ENCODE measurements at places on chromosomes 12 and 14.

DNA sequence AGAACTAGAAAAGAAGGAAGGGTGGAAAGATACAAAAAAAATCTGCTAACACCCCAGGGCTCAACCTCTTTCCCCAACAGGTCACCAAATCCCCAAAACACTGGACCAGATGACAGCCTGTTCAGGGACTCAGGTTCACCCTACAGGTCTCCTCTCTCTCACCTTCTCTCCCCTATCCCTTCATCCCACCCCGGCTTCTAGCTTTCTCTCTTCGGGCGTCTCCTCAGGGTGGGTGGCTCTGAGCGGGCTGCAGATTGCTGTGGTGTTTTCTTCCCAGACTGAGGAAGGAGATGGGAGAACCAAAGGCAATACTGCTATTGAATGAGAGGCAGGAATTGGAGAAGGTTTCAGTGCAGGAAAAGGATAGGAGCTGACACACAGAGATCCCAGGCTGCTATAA lies 39.3 kb downstream of the ANO2 start:
- no peak for DNase-seq

DNA sequence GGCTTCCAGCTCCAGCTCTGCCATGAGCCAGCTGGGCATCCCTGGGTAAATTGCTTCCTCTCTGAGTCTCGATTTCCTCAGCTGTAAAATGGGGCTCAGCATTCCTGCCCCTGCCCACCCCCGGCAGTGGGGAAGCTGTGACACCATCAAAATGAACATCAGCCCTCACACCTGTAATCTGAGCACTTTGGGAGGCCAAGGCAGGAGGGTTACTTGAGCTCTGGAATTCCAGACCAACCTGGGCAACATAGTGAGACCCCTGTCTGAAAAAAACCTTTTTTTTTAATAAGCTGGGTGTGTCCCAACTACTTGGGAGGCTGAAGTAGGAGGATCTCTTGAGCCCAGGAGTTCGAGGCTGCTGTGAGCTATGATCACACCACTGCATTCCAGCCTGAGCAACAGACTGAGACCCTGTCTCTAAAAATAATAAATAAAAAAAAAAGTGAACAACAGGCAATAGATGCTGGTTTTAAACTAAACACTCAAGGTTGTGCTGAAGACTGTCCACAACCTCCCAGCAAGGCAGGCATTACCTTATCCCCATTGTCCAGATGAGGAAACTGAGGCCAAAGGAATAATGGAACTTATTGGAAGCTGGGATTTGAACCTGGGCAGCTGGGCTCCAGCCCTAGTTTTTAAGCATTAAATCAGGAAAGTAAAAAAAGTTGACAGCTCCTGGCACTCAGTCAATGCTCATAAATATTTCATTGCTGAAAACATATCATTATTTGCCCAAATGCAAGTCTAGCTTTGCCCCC lies 4.3 kb downstream of the TRPV4 start:
- no peak for DNase-seq

DNA sequence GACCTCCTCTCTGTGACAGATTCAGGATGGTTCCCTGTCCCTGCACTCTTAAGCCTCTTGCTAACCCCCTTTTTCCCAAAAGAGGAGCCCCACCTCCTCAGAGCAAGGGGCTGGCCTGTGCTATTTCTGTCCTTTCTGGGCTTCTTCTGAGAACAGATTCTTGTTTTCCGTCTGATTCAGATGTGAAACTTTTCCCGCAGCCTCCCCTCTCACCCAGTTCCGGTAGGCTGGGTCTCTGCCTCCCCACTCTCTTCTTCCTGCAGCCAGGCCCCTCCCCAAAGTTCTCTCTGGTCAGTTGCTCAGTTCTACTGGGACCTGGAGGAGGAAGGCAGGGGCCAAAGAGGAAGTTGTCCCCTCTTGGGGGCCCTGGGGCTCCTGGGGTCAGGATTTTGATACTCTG lies 11.8 kb downstream of the PDE1B start:
- no peak for DNase-seq

DNA sequence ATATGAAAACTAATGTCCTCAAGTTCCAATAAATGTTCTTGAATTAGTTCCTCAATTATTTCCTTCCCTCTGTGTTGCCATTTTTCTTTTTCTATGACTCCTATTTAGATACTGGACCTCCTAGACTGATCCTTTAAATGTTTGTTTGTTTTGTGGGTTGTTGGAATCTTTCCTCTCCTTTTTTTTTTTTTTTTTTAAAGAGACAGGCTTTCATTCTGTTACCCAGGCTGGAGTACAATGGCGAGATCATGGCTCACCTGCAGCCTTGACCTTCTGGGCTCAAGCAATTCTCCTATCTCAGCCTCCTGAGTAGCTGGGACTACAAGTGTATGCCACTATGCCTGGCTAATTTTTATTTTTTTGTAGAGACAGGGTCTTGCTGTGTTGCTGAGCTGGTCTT lies 9.6 kb downstream of the PRKAG1 start:
- DNase-seq: no peak

GRCh38 chr12:122082621-122083356 lies 4.2 kb downstream of the MLXIP start:
- no peak for DNase-seq

GRCh38 chr12:28933864-28934527 lies 215.1 kb upstream of the FAR2 start:
- no peak for DNase-seq

DNA sequence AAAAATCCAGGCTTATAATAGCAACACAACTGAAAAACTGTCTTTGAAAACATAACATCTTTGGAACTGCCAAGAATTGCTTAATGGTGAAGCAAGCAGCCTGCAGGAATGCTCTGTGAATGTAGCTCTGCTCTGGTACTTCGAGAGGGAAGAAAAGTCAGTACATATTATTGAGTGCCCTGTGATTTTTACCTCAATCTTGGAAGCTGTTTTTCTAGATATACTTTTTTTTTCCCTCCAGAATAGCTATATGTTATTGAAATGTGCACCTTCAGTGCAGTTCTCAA lies 508.1 kb downstream of the PCNX1 start:
- no peak for DNase-seq

- peak; percentile 61 for DNase-seq
Observed at GRCh38 chr14:103520657-103521437, 1.8 kb downstream of the CKB start.

DNA sequence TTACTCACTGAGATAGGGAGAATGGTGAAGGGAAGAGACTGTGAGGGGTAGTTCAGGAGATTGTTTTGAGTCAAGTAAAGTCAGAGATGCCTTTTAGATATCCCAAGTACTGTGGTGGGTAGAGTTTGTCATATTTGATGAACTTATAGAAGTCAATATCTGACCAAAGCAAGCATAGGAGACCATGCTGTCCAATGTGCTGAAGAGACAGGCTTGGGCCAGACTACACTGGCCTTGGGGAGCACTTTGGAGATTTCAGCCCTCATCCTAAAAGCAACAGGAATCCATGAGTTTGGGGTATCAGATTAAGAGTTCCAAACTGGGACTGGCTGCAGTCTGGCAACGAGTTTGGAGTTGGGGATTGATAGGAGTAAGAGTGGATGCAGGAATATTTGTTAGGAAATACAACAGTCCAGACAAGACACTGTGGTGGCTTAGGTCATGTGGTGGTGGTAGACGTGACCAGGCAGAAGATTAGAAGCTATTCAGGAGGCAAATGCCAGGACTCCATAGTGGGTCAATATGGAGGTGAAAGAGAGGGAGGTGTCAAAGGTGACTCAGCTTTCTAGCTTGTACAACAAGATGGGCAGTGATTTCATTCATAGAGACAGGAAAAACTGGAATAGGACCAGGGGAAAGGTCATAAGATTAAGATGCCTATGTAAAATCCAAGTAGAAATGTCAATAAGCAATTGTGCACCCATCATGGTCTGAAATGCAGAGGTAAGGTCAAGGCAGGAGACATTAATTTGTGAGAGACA lies 81.9 kb downstream of the FAR2 start:
- no peak for DNase-seq

- no peak for DNase-seq
Observed at GRCh38 chr14:50475460-50475859, 56.9 kb downstream of the MAP4K5 start.

DNA sequence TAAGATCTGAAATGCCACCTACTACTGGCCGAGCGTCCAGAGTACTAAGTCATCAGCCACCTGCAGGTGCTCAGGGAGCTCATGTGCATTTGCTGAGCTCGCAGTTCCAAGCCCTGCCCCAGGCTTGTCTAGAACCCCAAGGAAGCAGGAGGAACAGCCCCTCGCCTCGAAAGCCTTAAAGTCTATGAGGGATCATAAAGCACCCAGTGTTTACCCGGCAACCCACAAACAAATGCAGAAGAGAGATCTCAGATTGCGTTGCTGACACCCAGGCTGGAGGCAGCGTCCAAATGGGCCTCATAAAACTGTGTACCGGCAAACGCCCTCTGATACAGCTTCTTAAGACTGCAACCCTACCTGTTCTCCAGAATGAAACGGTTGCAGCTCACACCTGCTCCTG lies 6.8 kb downstream of the KDM2B start:
- DNase-seq: no peak

GRCh38 chr12:118361889-118362288 lies 10.8 kb downstream of the TAOK3 start:
- no peak for DNase-seq

- DNase-seq: no peak
Observed at GRCh38 chr14:26577711-26578110, 20.1 kb downstream of the NOVA1 start.

GRCh38 chr14:74661726-74662450 lies 49.9 kb upstream of the LTBP2 start:
- DNase-seq: no peak

- no peak for DNase-seq
Observed at GRCh38 chr12:75632442-75632841, 121.0 kb upstream of the KRR1 start.

DNA sequence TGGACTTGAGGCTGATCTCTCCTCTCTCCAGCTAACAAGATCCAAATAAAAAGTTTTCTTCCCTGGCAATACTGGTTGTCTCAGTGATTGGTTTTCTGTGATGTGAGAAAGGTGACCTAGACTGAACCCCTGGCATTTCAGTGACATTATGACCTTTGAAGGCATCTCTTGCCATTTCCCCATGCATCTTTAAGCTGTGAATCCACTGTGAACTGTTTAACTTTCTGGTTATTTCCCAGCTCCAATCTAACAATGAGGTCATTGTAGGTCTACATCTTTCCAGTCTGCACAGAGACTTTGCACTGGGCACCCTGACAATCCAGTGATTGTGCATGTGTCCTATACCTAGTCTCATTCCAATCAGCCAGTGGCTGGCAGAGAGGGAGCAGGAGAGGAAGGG lies 155.9 kb upstream of the NUDT4 start:
- DNase-seq: no peak

- DNase-seq: no peak
Observed at GRCh38 chr14:63045612-63046320, 508 bp upstream of the KCNH5 start.

GRCh38 chr14:71240866-71241520 lies 333.7 kb downstream of the PCNX1 start:
- no peak for DNase-seq

DNA sequence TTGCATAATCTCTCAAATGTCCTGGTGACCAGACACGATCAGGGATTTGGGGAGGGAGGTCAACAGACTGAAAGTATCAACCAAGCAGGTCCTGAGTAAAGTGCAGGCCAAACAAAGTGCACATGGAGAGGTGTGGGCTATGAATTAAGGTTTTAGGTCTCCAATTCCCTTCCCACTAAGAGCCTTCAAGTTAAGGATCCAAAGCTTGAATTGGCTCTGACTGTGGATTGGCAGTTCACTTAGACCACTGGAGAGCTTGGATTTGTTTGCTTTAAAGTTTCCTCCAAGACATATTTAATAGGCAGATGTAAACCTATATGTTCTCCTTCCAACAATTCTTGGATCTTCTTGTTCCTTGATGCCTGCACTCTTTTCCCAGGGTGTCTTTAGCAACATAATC lies 129.6 kb upstream of the IGF1 start:
- no peak for DNase-seq

DNA sequence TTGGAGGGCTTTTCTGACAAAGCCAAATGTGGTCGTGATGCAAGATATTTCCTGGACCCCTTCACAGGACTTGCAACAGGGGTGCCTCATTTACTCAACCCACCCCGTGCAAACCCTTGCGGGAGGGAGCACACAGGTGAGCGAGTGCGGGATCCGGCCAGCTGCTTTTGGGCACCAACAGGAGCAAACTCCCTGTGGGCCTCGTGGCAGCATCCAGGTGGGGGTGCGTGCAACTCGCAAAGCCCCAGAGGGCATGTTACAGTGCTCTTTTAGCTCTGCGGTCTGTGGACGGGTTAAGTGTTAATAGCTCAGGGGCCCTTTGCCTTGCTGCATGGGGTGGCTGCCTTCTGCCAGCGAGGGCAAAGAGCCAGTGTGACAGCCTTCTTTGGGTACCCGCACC lies 707.6 kb upstream of the MDGA2 start:
- no peak for DNase-seq

GRCh38 chr12:33012226-33012625 lies 115.6 kb upstream of the PKP2 start:
- no peak for DNase-seq

DNA sequence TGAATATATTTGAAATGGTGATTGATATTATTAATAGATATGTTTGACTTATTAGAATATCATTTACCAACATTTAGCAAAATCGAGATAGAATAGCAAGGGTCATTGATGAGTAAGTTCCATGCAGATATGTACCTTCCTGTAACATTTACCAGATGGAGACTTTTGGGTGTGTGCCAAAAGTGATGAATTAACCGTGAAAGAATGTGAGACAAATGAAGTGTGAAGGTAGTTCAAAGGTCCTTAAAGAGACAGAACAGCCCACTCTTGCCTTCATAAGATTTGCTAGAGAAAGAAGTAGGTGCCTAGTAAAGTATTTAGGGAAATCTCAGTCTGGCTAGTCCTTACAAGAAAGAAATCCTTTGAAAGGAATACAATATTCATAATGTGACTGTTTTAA lies 45.5 kb downstream of the FGD4 start:
- no peak for DNase-seq

GRCh38 chr12:54189198-54189539 lies 384 bp upstream of the SMUG1 start:
- no peak for DNase-seq

- DNase-seq: no peak
Observed at GRCh38 chr12:111858186-111858585, 16.2 kb downstream of the MAPKAPK5 start.

GRCh38 chr12:129226851-129227250 lies 373.6 kb downstream of the GLT1D1 start:
- no peak for DNase-seq

DNA sequence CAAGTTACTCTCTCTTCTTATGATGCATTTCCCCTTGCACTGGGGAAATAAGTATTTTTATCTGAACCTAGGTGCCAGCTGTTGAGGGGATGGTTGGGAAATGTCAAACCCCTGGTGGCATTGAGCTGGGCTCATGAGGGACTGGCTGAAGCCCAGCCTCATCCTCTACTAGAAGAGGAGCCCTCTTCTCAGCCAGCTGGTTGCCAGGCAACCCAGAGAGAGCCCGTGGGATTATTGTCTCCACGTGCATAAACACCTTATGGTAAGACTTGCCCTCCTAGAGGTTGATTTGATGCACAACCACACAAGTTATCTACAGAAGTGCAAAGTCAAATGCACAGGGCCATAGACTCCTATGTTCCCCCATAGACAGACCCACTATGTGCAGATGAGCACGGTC lies 89.8 kb downstream of the WSCD2 start:
- DNase-seq: no peak
